Uterus (tissue), 4 donors: ENCODE measurements at places on chromosomes 3 and 15. TPM values are rescaled to one million over a fixed set of nuclear protein-coding genes. Genes with fewer than 3 reads are reported as not detected.
A peak's percentile ranks its signal among the peaks of the same experiment; 100 is the strongest.

RETNLB gene
- total RNA-seq = not detected

- DNase-seq = no peak
These were observed 51.8 kb downstream of the CD200 start for GRCh38 chr3:112384769-112385168.

PROK2 gene
- total RNA-seq = not detected

TLE3 gene
- total RNA-seq = 34.4 TPM

GRCh38 chr3:40068636-40069035 is 240.9 kb upstream of the EIF1B start:
- no peak for DNase-seq

HYAL2 gene
- total RNA-seq = 164 TPM

GRCh38 chr3:31250116-31250777 is 282.5 kb upstream of the STT3B start:
- DNase-seq = no peak

- no peak for DNase-seq
These were observed 2.8 kb downstream of the GOLGA8A start for GRCh38 chr15:34434627-34435305.

DNA sequence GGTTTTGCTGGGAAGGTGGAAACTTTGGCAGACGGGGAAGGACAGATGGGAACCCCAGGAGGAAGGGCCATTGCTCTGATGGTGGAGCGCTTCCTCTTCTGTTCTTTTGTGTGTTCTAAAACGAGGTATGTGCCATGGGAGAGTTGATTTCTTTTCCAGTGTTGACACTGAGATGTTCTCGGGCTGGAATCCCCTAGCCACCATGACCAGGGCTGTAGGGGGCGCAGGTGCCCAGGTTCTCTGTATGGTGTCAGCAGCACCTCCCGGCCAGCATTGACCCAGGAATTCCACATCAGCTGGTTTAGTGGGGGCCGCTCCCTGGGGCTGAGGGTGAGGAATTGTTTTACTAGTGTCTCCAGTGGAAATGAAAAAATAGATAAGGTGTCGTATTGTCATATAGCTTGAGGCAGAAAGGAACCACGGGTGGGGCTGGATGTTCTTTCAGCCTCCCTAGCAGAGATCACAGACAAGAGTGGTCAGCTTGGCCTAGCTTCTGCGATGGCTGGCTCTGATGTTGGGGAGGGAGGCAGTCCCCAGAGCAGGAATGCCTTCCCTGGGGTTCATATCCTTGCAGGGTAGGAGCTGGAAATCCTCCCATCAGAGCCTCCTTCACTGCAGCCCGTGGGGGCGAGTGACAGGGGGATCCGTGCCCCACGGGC is 34.2 kb upstream of the ACAD9 start:
- no peak for DNase-seq

GRCh38 chr3:151962912-151963311 is 89.5 kb downstream of the SUCNR1 start:
- no peak for DNase-seq

GRCh38 chr15:59918994-59919951 is 84.8 kb upstream of the FOXB1 start:
- no peak for DNase-seq

- DNase-seq = no peak
These were observed 24.2 kb downstream of the SOX2 start for GRCh38 chr3:181735911-181736310.

DNA sequence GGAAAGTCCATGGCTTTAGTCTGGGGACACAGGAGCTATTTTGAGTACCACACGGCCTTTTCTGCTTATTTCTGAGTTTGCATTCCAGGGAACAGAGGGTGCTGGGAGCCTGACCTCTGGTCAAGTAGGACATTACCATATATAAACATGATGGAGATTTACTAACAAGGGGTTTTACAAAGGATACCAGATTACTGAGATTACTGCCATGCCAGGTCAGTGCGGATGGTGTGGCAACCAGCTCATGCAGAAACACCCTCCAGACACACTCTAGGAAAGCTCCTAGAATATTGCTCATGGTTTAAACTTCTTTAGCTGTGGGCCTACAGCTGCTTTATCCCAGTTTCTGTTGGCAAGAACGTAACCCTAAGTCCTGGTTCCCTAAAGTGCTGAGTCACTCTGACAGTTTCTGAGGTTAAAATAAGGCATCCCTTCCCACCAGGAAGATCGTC is 54.3 kb upstream of the AGTR1 start:
- no peak for DNase-seq

- peak; percentile 40 for DNase-seq
These were observed at the start of gene SEMA5B for GRCh38 chr3:123027292-123028232. TSS of gene SEMA5B (minus strand) at chr3:123027763. CDS start at chr3:122961263, 66,500 bp downstream.

GRCh38 chr3:134615743-134616142 is 35.1 kb downstream of the KY start:
- DNase-seq = no peak

DNA sequence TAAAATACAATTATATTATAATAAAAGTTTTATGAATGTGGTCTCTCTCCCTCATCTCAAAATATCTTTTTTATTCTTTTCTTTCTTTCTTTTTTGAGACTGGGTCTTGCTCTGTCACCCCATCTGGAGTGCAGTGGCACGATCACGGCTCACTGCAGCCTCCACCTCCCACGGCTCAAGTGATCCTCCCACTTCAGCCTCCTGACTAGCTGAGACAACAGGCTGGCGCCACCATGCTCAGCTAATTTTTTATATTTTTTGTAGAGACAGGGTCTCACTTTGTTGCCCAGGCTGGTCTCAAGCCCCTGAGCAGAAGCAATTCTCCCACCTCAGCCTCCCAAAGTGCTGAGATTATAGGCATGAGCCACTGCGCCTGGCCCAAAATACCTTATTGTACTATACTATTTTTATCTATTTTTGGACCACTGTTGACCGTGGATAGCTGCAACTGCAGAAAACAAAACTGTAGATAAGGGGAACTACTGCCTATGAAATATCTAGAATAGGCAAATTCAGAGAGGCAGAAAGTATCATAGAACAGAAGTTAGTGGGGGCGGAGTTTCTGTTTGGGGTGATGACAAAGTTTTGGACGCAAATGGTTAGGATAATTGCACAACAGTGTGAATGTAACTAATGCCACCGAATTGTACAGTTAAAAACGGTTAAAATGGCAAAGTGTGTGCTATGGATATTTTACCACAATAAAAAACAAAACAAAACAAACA is 66.6 kb downstream of the SLC12A8 start:
- no peak for DNase-seq

- no peak for DNase-seq
These were observed 63.2 kb downstream of the TMEM266 start for GRCh38 chr15:76123031-76123430.

- no peak for DNase-seq
These were observed 13.3 kb upstream of the IQSEC1 start for GRCh38 chr3:13086531-13086981.

FGD5 gene
- total RNA-seq = 66.8 TPM

IQCB1 gene
- 45.7 TPM for total RNA-seq

PEX5L gene
- not detected for total RNA-seq

SERPINI2 gene
- 1.4 TPM for total RNA-seq

DNA sequence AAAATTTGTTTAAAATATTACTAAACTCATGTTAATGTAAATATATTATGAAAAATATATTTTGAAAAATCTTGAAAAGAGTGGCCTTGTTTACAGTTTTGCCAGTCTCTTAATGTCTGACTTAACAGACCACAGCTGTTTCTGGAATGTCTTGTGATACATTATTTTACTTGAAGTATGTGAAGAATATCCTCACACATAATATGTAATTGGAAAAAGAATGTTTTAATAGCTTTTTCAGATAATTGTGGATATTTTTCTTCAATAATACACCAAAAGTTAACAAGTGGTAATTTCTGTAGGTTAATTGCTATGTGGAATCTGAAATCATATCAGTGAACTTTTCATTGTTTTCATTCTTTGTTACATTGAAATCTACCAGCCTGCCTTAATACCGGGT is 101.3 kb downstream of the UBE2E2 start:
- DNase-seq = no peak
